ENCODE measurements at places on chromosomes 3 and 15. TPM values are rescaled to one million over a fixed set of nuclear protein-coding genes. Genes with fewer than 3 reads are reported as not detected.

ECT2 gene
- total RNA-seq: 39.0 TPM

- DNase-seq: no peak
These were observed 4.7 kb downstream of the MRPS11 start for GRCh38 chr15:88472225-88472624.

CRTC3 gene
- 5.8 TPM for total RNA-seq

GRCh38 chr3:65814845-65815578, 223.7 kb downstream of the MAGI1 start:
- no peak for DNase-seq

PRR20G gene
- not detected for total RNA-seq

- no peak for DNase-seq
These were observed 39.2 kb downstream of the RAB27A start for GRCh38 chr15:55250392-55250791.

MAPK6 gene
- 20.1 TPM for total RNA-seq

DNA sequence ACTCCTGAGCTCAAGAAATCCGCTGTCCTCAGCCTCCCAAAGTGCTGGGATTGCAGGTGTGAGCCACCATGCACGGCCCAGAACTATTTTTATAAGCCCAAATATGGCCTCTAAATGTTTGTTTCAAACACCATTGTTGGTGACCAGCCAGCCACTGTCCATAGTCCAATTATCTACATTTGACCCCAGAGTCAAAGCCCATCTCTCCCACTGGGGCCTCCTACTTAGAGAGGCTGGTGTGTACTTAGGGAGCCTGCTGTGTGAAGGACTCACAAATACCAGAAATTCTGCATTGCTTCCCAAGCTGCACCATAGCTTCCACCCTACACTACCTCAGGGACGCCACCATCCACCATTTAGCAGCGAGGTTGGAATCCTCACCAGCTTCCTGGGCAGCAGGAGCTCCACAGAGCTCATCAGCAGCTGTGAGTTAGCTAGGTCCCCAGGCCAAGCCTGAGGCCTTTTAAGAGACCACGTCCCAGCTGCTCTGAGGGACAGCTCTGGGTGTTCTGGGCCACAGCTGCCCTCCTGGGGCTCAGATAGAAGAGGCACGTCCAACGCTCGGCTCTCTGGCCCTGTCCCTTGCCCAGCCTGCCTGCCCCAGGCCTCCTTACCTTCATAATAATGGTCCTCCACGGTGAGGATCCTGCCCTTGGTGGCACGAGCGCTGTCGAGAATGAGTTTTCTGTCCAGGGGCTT, 29.5 kb downstream of the TKT start:
- no peak for DNase-seq
